Activated naive CD4-positive, alpha-beta T cell treated with anti-CD3 and anti-CD28 coated beads for 36 hours (primary cell): ENCODE measurements at places on chromosomes 1 and 21.

DNA sequence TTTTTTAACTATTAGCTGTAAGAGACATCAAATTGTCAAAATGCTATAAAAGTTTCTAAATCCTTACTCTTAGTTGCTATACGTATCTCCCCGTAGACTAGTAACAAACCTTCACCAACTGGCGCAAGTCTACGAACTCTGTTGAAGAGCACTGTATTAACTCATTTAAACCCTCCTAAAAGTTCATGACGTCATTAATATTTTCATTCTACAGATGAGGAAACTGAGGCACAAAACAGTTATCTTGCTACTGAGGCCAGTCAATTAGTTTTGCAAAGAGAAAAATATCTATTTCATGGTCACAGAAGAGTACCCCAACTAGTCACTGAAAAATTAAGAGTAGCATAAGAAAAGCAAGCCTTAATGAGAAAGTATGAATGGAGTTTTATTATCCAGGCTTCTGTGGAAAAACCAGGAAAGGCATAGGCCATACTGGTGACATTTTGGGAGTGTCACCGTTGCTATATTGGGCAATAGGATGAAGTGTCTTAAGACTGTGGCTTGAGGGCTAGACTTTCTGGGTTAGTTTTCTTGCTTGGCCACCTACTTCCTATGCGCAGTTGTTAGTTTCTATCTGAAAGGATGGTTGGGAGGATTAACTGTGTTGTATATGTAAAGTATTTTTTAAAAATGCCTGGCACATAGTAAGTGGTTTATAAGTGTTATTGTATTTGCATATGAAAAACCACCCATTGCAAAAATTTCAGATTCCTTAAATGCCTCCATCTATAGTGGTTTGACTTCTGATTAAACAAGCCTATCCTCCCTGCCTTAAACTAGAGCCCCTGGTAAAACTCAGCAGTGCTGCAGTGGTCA, 52.4 kb upstream of the SYT14 start:
- no peak for DNase-seq

- no peak for DNase-seq
Measured at GRCh38 chr1:221239792-221240191, 360.5 kb downstream of the HLX start.

DNA sequence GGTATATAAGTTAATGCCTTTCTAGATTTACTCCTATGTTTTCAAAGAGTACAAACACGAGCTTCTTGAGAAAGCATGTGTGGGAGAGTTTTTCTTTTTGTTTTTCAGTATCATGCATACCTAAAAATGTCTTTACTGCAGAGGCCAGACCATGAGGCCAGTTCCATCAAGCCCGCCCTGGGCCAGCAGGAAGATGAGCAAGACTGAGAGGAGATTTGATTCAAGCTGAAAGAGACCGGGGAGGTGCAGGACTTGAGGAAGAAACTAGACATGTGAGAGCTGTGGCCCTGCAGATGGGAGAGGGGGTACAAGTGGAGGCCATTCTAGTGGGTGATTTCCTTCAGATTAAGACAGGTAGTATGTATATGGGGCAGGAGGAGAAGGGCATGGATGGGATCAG, 33.4 kb upstream of the NTPCR start:
- DNase-seq = no peak

GRCh38 chr1:23362218-23362713, 7.4 kb downstream of the ZNF436 start:
- peak; percentile 27 for DNase-seq

- DNase-seq = no peak
Measured at GRCh38 chr1:185441605-185442004, 124.6 kb upstream of the IVNS1ABP start.

- DNase-seq = no peak
Measured at GRCh38 chr1:114345930-114346479, 165.0 kb downstream of the TRIM33 start.

GRCh38 chr1:61907102-61907501, 164.8 kb downstream of the PATJ start:
- DNase-seq = no peak
